C1 segment of cervical spinal cord (tissue), 14 donors: ENCODE measurements at places on chromosomes 16 and 17.

DNA sequence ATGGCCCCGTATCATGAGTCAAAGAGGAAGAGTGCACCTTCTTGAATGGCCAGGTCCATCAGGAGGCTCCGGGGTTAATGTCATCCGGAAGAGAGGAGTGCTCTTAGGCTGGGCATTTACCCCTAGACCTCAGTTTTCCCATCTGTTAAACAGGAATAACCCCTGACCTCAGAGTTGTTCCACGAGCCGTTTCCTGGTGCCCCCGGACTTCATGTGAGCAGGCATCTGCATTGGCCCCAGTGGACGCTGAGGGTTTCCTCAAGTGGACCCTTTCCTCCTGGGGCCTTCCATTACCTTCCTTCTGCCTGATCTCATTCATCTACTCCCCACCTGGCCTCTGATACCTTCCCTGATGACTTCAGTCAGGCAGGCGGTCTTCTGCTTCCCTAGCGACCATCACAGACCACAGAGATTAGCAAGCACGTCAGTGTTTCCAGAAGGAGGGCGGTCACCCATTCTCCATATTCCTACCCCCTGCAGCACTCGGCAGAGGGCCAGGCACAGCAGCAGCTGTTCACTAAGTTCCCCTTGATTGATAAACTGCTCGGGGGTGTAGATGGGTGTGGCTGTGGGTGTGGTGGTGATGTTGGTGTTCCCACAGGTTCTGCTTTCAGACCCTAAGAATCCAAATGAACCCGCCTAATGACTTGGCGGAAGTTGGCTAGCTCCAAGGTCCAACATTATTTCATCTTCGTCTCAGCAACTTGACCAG is 346.6 kb upstream of the TNRC6C start:
- DNase-seq: no peak

DNA sequence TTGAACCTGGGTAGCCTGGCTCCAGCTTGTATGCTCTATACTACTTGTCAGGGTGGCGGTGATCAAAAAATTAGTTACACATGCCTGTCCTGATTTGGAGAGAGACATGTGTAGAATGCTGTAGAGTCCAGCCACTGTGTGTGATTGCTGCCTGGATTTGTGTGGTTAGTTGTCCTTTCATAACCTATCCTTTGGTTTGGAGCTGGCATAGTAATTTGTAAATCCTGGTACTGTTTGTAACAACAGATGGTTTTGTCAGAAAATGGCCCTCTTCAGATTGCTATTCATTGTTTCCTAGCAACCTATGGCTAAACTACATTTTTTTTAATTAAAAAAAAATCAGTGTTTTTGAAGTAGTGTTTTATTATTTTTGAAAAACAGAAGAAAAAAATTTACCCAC is 30.5 kb downstream of the ETV4 start:
- DNase-seq: no peak

- no peak for DNase-seq
Observed at GRCh38 chr17:74393346-74393942, 26.1 kb downstream of the GPR142 start.

- no peak for DNase-seq
Observed at GRCh38 chr17:57357392-57357784, 101.1 kb downstream of the MSI2 start.

GRCh38 chr16:60230666-60231065 is 1496.5 kb upstream of the GOT2 start:
- no peak for DNase-seq

DNA sequence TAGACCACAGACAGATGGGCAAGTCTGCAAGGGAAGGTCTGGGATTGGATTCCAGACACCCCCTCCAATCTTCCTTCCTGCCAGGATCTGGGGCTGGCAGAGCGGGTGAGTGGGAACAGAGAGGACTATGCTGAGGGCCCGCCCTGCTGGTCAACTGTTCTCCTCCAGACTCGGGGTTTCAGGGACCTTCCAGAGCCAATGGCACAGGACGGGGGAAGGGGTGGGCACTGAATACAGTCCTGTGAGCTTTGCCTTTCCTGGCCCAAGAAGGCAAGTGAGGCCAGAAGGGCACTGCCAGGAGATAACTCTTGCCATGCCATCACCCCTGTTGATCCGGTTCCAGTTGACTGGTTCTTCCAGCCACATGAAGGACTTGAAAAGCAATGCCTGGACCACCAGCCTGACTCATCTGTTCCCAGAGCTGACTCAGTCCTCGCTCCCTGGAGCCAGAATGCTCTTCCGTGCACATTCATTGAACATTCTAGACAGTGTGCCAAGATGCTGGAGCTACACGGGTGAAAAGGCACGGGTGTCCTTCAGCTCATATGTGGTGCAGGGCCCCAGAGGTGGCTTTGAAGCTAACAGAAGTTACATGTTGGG is 533 bp upstream of the MEFV start:
- no peak for DNase-seq

DNA sequence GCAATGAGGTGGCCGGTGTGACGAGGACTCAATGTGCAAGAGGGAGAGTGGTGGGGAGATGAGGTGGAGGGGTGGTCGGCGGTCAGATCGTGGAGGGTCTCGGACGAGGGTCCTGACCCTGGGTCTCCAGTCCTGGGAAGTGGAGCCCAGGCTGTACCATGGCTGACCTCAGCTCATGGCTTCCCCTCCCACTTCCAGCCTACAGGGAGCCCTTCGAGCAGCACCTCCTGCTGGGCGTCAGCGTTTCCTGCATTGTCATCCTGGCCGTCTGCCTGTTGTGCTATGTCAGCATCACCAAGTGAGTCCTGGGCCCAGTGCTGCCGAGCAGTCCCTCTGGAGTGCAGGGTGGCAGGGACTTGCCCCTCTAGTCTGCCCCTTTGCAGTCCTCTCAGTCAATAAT is 41.8 kb downstream of the IL4R start:
- DNase-seq: no peak

DNA sequence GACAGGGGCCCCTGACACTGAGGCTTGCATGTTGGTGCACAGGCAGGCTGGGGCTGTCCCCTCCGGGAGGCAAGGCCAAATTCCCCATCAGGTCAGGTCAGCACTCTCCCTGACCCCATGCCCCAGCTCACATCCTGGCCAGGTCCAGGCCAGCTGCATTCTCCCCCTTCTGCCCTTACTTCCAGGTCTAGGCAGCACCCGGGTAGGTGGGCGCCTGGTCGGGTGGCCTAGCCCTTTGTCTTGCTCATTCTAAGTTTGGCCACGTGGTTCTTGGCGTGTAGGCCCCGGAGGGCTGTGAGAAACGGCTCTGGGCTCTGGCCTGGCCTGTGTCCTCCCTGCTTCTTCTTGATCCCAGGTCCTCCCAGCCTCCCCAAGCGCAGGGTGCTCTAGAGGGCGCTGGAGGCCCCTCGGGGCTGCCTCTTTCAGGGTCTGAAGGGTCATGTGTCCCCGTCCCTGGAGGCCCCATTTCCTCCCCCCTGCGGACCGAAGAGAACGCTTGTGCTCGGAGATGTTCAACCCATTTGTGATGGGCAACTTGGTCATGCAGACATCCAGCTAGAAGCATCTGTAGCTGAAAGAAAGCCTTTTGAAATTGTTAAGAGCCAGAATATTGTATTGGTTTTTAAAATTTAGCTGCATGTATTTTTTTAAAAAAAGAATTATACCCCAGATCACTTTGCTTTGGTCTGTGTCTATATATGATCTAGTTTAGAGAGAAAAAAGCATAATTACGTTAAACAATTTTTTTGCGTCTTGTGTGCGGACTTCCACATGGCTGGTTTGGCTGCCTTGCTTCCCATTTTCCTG is 6.7 kb downstream of the BAHCC1 start:
- DNase-seq: no peak

- no peak for DNase-seq
Observed at GRCh38 chr16:67923414-67924116, 8.1 kb downstream of the CTRL start.

- DNase-seq: no peak
Observed at GRCh38 chr17:81459224-81459623, 53.4 kb downstream of the ACTG1 start.

DNA sequence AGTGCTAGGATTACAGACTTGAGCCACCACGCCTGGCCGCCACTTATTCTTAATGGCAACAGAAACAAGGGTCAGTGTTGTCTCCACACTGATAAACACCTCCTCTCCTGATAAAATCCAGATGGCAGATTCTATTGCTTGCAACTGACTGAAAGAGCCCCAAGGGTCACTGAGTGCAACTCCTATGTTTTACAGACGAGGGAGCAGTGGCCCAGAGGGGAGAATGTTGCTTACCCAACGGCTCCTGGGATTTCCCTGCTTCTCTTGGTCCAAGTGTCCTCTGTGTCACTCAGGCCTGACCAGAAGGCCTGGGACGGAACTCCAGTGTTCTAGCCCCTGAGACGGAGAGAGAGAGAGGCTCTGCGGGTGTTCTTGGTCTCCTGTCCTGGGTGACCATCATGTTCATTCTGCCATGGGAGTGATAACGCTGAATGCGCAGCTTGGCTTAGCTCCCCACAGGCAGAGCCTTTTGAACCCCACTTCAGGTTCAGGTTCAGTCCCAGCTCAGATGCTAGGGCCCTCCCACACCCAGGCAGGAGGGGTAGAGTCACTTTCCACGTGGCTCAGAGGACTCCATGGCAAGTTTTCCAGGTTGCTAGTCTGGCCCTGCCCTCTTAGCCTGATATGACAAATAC is 77.3 kb upstream of the NLRP1 start:
- no peak for DNase-seq

DNA sequence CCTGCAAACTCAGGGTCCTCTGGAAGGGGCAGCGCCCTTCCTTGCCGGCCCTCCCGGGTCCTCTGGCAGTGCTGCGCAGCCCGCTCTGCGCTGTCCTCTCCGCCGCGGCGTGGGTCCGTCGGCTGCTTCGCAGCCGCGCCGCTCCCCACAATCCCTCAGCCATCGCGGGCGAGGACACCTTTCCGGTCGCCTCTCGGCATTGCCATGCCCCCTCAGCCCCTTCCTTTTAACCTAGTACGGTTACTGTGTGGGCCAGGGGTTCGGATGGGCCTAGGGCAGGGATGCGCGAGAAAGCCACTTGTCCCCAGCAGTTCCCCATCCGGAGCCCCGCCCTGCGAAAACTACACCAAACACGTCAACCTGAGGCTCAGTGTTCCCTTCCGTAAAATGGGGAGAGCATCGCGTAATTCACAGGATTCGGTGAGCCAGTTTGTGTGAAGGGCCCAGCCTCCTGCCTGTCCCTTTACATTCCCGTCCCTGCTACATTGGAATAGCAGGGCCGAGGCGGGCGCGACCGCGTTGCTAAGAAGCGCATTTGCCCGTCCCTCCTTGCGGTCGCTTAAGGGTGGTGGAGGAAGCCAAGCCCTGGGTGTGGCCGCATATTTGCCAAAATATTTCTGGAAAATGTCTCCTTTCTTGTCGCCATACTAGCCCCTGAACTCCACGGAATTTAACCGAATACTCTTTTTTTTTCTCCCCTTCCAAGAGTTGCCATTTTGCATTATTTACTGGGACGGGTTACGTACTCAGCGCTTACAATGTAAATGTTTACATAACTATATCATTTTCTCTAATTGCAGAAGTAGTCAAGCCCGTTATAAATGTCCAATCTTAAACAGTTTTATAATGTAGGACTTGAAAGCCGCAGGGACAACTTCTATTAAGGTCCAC is 13.2 kb downstream of the COPZ2 start:
- DNase-seq: peak; percentile 66

DNA sequence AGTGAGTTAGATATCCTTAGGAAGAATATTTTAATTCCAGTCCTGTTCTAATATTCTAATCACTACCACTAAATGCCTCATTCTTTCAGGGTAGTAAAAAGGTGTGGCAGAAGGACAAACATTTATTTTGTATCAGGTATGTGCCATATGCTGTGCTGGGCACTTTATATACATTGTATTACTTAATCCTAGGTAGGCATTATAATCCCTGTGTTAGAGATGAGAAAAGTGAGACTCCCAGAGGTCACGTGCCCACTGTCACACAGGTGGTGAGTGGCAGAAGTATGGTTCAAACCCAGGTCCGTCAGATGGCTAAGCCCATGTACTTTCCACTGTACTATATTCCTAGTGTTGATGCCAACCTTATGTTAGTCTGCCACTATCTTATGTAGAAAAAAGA is 104.7 kb upstream of the NOG start:
- no peak for DNase-seq

DNA sequence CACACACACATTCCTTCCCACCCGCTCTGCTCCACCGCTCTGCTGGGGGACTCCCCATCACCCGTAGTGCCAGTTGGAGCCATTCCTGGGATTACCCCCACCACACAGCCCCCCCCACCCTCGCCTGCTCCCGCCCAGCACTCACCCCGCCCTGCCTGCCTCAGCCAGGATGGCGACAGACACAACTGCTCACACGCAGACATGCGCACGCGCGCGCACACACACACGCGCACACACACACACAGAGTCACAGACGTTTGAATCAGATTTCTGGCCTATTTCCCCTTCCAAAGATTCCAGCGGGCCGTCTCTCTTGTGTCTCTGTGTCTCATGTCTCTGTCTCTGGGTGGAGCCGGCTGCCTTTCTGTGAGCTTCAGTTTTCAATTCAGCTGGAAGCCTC is 4.4 kb downstream of the CACNA1G start:
- no peak for DNase-seq

DNA sequence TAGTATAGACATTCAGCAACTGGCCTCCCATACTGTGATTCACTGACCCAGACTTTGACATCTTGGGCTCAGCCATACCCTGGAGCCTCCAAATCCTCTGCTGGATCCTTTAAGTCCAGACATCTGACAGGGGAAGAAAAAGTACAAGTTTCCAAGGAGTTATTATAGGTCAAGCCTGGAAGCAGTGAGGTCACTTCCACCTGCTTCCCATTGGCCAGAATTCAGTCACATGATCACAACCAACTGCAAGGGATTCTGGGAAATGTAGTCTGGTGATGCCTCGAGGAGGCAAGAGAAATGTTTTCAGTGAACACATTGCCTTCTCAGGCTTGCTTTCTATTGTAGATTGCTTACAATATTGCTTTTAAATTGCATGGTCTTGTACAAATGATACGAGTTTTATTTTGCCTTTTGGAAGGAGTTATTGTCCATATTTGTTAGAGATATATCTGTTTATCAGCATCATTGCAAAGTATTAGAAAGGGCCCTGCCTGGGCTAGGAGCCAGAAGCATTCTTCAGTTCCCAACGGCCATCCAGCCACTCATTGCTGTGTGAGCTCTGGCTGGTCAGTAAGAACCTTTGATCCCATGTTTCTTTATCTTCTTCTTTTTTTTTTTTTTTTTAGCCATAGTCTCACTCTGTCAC is 696.9 kb downstream of the WWOX start:
- DNase-seq: no peak

- DNase-seq: no peak
Observed at GRCh38 chr16:17591655-17592405, 121.1 kb upstream of the XYLT1 start.

GRCh38 chr17:49698005-49698404 is 9.8 kb downstream of the SLC35B1 start:
- no peak for DNase-seq

DNA sequence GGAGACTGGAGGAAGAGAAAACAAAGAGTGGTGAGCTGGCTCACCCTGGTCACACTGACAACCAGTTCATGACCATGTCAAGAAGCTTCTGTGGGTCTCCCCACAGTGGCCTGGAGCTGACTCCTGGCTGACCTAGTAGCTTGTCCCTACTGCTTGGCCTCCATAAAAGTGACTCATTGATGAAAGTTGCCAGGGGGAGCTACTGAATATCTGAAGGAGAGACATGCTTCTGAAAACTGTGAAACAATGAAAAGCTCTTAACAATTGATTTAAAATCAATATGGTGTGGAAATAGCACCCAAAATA is 22.0 kb downstream of the SMPD3 start:
- no peak for DNase-seq

- DNase-seq: no peak
Observed at GRCh38 chr16:50677351-50677750, 3.8 kb downstream of the SNX20 start.
